Activated naive CD8-positive, alpha-beta T cell treated with anti-CD3 and anti-CD28 coated beads for 36 hours (primary cell): ENCODE measurements at places on chromosomes 7 and 10.

DNA sequence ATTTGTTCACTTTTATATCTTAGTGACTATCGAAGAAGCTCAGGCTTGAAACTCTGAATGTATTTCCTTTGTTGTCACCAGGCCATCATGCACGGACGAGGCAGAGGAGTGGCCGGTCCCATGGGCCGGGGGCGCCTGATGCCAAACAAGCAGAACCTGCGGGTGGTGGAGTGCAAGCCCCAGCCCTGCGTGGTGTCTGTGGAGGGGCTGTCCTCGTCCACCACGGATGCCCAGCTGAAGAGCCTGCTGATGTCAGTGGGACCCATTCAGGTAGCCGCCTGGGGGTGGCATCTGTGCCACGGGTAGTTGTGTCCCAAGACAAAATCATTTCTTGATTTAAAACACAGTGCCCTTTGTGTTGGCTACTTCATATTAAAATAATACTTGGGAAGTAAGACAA, 45.9 kb downstream of the SHH start:
- H3K4me1 ChIP-seq: peaks cover 56% of the 10 kb centered on the region
- H3K4me3 ChIP-seq: no peak overlapping the region
- H3K27me3 ChIP-seq: no peaks in the 10 kb centered on the region
- no peak overlapping the region for H3K27ac ChIP-seq
- DNase-seq: no peak

- no peak overlapping the region for H3K4me3 ChIP-seq
- H3K27ac ChIP-seq: no peak overlapping the region
- peaks cover 24% of the 10 kb centered on the region for H3K4me1 ChIP-seq
- no peaks in the 10 kb centered on the region for H3K27me3 ChIP-seq
- peaks cover 6% of the 10 kb centered on the region for H3K36me3 ChIP-seq
- DNase-seq: no peak
Measured at GRCh38 chr7:105894131-105894530, 17.7 kb upstream of the ATXN7L1 start.

DNA sequence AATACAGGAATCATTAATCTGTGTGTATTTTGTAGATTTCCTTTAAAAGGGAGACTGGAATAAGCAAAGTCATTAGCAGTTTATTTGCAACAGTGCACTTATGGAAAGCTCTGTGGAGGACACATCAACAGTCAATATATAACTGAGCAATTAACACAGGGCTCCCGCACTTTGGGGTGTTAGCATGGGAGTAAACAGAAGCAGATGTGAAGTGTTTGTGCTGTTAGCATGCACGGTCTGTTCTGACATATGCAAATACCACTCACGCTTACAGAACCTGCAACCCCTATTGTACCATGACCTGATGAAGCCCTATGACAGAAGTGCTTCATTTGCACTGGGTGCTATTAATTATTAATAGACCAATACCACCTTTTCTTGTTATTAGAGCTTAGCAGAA, 118.9 kb downstream of the PPP1R3A start:
- no peaks in the 10 kb centered on the region for H3K4me1 ChIP-seq
- no peaks in the 10 kb centered on the region for H3K36me3 ChIP-seq
- DNase-seq: no peak
- no peak overlapping the region for H3K27ac ChIP-seq

- peaks cover 86% of the 10 kb centered on the region for H3K4me1 ChIP-seq
- DNase-seq: no peak
- peaks cover 35% of the 10 kb centered on the region for H3K36me3 ChIP-seq
- H3K27ac ChIP-seq: peak overlapping the region; percentile 97
- peak overlapping the region; percentile 71 for H3K4me3 ChIP-seq
Measured at GRCh38 chr10:114498413-114499111, 94.3 kb upstream of the AFAP1L2 start.

DNA sequence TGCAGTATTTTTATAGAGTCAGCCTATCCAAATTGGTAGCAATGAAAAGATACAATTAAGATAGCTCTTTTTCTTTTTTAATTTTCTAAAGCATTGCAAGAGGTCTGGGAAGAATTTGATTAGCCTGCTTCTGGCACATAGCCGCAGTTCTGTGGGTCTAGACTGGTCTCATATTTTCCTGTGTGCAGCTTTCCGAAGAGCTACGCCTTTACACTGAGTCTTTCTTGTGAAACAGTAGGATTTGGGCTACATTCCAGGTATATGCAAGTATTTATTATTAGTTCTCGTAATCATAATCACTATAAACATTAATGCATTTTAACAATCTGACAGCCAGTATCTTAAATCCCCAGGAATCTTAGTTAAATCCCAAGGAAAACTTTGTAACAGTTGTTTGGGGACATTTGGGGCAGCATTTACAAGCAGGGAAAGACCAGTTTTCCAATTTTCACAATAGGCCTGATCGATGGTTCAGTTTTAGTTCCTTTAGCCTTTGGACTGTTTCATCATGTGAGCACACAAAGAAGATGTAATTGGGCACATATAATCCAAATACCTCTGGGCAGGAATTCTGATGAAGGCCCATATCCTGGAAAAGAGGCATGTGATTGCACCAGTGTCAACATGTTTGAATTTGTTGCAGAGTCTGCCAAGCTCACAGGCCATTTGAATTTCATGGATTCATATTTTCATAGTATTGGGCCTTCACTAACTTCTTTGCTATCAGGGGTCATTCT, 287.3 kb downstream of the INHBA start:
- no peaks in the 10 kb centered on the region for H3K36me3 ChIP-seq
- DNase-seq: no peak
- H3K27ac ChIP-seq: no peak overlapping the region
- H3K4me1 ChIP-seq: no peaks in the 10 kb centered on the region
- H3K27me3 ChIP-seq: no peaks in the 10 kb centered on the region

DNA sequence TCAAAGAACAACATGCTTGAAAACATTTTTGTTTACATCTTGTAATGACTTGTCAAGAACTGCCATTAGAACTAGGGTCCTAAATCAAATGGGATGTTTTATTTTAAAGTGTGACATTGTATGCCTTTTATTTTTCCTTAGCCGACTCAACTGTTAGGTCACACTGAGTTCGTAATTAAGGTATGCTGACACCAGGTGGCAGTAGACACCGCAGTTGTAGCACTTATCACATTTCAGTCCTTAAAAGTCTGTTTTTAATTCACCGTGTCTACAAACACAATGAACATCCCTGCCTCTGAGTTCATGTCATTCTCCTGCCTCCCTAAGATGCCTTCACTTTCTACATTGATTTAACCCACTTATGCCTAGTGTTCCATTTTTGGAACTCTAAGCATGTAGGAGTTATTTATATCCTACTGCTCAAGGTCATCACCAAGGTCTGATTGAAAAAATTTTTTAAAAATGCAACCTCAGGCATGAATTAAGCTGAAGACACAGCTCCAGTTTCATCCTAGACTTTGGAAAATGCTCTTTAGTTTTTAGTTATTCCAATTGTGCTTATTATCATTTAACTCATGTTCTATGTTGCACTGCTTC, 186.1 kb downstream of the BMPER start:
- no peaks in the 10 kb centered on the region for H3K4me1 ChIP-seq
- DNase-seq: no peak
- H3K27ac ChIP-seq: no peak overlapping the region

- no peak overlapping the region for H3K27ac ChIP-seq
- peaks cover 9% of the 10 kb centered on the region for H3K27me3 ChIP-seq
- no peak for DNase-seq
Measured at GRCh38 chr10:14476006-14476405, 145.3 kb upstream of the FRMD4A start.

- no peak overlapping the region for H3K27ac ChIP-seq
- no peak for DNase-seq
- no peaks in the 10 kb centered on the region for H3K27me3 ChIP-seq
- no peaks in the 10 kb centered on the region for H3K4me1 ChIP-seq
- no peaks in the 10 kb centered on the region for H3K36me3 ChIP-seq
Measured at GRCh38 chr10:44895280-44895679, 15.9 kb upstream of the TMEM72 start.

DNA sequence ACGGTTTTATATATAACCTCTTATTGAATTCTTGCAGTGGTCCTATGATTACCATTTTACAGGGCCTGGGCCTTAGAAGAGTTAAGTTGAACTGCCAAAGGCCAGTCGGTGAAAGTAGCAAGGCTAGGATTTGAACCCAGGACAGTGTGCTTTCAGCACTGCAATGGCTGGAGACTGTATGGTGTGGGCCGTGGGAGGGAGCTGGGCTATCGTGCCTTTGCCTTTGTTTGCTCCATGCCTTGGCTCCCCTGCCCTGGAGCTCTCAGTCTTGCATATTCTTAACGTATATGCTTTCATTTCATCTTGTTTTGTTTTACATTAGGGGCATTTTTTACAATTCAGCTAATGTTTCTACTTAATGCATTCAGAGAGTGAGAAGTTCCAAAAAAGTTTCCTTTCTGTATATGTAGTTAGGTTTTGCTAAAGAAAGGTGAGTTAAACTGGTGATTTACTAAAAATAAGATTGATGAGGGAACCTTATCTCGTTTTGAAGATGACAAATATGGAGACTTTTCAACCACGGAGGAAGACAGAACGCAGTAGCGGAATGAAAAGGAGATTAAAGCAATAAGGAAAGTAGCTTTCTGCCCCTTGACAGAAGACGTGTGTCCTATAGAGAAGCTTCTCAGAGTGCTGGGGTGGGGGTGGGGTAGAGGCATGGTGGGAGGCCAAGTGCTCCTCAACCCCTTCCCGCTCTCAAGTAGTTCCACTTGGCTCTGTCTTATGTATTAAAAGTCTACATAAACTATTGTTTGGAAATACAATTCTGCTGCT, 82.5 kb downstream of the RTKN2 start:
- DNase-seq: no peak
- peaks cover 46% of the 10 kb centered on the region for H3K36me3 ChIP-seq
- H3K27me3 ChIP-seq: no peaks in the 10 kb centered on the region
- peaks cover 69% of the 10 kb centered on the region for H3K4me1 ChIP-seq
- peak overlapping the region; percentile 58 for H3K4me3 ChIP-seq

DNA sequence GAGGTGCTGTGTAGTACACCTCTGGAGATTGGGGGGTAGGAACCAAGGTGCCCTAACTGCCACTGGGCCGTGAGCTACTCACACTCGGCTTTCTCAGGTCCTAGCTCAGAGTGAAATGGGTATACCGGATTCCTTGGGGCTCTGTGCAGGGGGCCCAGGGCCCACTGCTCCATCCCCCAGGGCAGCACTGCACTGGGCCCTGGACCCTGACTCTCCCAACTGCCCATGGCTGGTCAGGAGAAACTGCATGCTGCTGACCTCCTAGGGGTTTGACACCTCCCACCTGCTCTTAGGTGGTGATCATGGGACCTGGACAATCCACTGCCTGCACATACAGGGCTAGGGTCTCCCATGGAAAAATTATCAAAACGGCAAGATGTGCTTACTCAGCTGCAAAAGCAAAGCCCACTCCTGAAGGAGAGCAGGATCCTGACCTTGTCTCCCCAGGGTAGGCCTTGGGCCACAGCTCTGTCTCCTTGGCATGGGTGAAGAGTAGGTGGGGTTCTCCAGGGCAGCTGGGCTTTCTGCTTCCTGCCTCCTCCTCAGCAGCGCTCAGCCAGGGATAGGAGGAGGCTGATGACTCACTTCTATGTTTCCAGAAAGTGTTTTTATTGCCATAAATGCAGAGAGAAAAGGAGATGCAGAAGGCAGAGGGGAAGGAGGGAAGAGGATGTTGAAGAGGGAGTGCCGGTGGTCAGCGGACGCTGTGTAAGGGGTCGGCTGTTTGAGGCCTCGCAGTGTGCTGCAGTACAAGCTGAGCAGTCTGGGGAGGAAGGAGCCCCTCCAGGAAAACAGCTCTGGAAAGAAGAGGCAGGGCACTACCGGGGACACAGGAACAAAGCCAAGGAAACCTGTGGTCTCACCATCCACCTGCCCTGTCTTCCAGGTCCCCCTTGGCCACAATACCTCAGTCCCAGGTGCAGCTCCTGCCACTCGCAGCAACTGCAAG, 107.8 kb downstream of the ARHGAP22 start:
- DNase-seq: no peak
- H3K4me1 ChIP-seq: peaks cover 15% of the 10 kb centered on the region
- H3K36me3 ChIP-seq: no peaks in the 10 kb centered on the region
- peaks cover 16% of the 10 kb centered on the region for H3K27me3 ChIP-seq

- H3K4me3 ChIP-seq: no peak overlapping the region
- peaks cover 26% of the 10 kb centered on the region for H3K36me3 ChIP-seq
- no peak overlapping the region for H3K27ac ChIP-seq
- DNase-seq: no peak
- no peaks in the 10 kb centered on the region for H3K27me3 ChIP-seq
Measured at GRCh38 chr7:135177028-135177696, 6.7 kb upstream of the CYREN start.

- H3K27ac ChIP-seq: no peak overlapping the region
- peaks cover 25% of the 10 kb centered on the region for H3K27me3 ChIP-seq
Measured at GRCh38 chr7:29287366-29287765, 92.8 kb downstream of the CHN2 start.

DNA sequence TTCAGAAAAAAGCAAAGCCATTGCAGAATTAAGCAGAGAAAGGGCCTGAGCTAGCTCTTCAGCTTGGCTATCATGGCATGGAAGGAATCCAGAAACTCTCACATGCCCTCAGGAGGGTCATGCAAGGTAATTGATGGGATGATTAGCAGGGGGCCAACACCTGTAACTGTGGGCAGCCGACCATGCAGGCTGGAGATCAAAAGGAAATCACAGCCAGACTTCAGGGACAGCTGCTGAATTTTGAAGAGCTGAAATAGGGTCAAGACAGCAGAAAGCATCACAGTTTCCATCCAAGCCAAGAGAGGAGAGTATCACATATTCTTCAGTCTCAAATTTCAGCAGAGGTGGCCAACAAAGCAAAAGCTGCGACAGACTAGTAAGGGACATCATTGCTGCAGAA, 239.6 kb upstream of the STEAP1 start:
- H3K36me3 ChIP-seq: no peaks in the 10 kb centered on the region
- H3K4me3 ChIP-seq: no peak overlapping the region
- DNase-seq: no peak
- no peak overlapping the region for H3K27ac ChIP-seq
- H3K4me1 ChIP-seq: no peaks in the 10 kb centered on the region

DNA sequence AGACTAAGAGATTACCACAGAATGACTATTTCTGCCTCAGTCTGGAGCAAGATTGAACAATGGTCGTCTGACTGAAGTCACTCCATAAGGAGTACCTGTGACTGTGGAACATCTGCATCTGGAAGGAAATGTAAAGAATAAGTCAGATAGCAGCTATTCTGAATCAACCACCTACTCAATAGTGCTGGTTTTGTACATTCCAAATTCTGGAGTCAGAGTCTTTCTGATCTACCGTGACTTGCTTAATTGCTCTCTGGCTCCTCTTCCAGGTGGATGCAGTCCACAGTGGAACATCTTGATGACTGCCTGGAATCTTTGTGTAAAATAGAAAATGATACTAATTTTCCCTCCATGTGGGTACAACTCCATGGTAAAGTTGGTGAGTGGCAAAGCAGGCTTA, 156.3 kb upstream of the SEMA3C start:
- H3K27ac ChIP-seq: no peak overlapping the region
- DNase-seq: no peak
- H3K4me1 ChIP-seq: no peaks in the 10 kb centered on the region
- H3K4me3 ChIP-seq: no peak overlapping the region
- H3K36me3 ChIP-seq: no peaks in the 10 kb centered on the region
